ENCODE measurements at places on chromosomes 5 and 9.

GRCh38 chr5:141608046-141608445 is 10.8 kb downstream of the DIAPH1 start:
- DNase-seq: no peak

- DNase-seq: no peak
Measured at GRCh38 chr5:143636931-143637528, 174.9 kb upstream of the HMHB1 start.

DNA sequence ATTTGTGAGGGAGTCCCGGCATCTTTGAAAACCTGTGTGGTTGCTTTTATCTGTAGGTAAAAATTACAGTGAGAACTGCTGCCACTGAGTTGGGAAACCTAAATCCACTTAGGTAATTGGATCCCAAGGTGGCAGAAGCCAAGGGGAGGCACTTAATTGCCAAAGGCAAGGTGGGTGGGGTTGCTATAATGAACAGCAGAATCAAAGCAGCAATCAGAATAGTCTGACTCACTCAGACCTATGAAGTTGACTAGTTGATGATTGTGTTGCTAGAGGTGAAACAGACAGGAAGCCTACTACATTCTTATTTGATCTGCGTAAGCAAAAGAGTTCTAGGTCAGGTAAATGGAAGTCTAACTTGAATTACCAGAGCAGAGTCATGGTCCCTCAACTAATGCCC is 17.3 kb upstream of the BICD2 start:
- no peak for DNase-seq

DNA sequence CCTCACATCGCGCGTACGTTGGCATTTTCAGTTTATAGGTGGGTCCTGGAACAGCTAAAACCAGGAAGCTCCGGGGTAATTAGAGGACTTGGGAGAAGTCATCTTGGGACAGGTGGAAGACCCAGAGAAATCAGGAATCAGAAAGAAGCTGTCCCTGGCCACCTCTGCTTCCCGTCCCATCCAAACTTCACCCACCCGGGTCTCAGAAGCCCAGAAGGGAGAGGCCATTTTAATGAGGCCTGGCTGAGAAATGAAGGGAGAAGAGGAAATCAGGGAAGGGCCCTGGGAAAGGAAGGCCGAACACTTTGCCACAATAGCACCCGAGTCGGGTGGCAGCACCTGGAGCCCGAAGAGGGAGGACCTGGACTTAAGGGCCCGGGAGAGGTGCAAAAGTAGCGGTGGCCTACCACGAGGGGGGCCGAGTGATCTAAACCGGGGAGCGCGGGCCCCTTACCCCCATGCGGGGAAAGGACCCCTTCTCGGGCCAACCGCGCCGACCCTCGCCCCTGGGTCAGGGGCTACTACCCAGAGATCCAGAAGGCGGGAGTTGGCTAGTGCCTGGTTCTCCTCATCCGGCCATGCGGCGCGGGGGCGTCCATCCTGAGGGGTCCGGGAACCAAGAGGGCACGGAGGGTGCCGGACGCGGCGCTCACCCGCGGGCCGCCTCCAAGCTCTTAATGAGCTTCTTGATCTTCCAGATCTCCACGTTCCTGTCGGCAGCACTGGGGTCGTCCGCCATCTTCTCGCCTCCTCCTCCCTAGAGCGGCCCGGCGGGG is 668 bp downstream of the ETF1 start:
- DNase-seq: no peak

DNA sequence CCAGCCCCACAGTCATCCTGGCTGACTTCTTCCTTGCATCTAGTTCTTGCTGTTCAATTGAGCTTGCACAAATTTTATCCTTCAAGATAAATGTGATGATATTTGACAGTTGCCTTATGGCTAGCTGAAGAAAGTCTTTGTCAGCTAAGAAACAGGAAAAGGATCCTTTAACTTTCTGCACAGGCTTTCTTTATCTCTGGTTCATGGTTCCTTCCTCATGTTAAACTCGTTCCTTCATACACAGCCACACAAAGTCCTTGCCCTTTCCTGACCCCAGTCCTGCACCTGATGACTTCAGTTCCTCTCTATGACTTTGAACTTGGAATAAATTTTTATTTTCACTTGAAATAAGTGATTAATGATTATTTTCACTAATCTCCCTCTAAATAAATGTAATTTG is 132.5 kb upstream of the PRSS3 start:
- DNase-seq: no peak

- DNase-seq: no peak
Measured at GRCh38 chr5:111454776-111455175, 57.6 kb downstream of the STARD4 start.

DNA sequence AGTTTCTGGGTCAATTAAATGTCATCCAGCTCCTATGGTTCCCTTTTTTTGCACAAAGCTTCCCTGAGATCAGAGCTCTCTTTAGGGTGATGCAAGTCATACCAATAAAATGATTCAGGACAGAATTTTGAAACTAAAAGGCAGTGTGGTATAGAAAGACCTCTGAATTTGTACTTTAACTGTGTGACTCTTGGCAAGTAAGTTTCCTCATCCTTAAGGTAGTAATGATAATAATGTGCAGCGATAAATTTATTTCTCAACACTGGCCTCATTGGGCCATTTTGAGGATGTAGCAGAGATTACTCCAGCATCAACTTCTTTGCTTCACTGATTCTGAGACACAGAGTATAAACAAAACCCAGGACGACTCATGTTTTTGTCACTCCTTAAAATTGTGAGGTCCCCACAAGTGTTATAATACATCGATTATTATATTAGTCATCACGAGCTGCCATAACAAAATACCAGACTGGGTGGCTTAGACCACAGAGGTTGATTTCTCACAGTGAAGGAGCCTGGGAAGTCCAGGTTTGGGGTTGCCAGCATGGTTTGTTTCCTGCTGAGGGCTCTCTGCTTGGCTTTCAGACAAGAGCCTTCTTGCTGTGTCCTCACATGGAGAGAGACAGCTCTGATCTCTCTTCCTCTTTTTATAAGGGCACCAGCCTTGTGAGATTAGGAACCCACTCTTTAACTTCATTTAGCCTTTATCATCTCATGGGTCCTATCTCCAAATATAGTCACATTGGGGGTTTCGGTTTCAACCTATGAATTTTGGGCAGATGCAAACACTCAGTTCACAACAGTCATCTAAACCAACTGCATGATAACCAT is 293.0 kb downstream of the ZNF608 start:
- DNase-seq: no peak

- no peak for DNase-seq
Measured at GRCh38 chr5:67639313-67639712, 442.7 kb upstream of the CD180 start.

- no peak for DNase-seq
Measured at GRCh38 chr9:136516191-136516654, 29.6 kb downstream of the NOTCH1 start.

GRCh38 chr5:78504704-78505677 is 143.6 kb downstream of the LHFPL2 start:
- DNase-seq: no peak

- no peak for DNase-seq
Measured at GRCh38 chr5:6781716-6782115, 68.5 kb downstream of the TENT4A start.

GRCh38 chr5:143201589-143201988 is 201.9 kb downstream of the NR3C1 start:
- no peak for DNase-seq

DNA sequence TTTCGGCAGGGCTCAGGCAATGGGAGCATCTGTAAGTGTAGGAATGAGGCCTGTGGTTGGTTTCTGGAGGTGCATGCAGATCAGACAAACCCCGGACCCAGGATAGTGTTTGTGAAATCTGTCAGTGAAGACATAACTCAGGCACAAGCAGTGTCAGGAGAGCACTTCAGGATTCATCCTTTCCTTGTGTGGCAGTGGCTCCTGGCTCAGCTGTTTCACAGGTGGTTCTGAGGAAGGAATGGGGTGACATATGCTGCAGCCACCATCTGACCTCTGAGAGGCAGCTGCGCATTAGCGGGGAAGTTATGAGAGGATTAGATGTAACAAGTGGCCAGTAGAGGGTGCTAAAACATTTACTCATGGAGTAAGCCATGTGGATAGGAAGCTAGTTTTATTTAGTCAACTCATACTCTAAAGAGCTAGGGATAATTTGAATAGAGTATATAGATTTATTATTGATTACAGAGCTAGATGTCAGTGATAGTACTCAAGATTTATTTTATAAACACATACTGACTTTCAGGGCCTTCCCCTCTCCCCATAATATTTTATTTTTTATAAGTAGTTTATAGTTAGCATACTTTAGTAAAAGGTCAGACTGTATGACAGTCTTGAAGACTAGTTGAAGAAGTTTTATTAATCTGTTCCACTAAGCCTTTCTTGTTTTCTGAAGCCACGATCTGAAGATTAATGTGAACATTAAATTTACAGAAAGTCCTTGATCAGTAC is 28.4 kb downstream of the NNT start:
- DNase-seq: no peak

- no peak for DNase-seq
Measured at GRCh38 chr9:116452227-116452626, 234.9 kb upstream of the TRIM32 start.

GRCh38 chr5:140647042-140647419 is 399 bp downstream of the NDUFA2 start:
- DNase-seq: no peak

- no peak for DNase-seq
Measured at GRCh38 chr9:137126786-137127185, 12.2 kb upstream of the GRIN1 start.

DNA sequence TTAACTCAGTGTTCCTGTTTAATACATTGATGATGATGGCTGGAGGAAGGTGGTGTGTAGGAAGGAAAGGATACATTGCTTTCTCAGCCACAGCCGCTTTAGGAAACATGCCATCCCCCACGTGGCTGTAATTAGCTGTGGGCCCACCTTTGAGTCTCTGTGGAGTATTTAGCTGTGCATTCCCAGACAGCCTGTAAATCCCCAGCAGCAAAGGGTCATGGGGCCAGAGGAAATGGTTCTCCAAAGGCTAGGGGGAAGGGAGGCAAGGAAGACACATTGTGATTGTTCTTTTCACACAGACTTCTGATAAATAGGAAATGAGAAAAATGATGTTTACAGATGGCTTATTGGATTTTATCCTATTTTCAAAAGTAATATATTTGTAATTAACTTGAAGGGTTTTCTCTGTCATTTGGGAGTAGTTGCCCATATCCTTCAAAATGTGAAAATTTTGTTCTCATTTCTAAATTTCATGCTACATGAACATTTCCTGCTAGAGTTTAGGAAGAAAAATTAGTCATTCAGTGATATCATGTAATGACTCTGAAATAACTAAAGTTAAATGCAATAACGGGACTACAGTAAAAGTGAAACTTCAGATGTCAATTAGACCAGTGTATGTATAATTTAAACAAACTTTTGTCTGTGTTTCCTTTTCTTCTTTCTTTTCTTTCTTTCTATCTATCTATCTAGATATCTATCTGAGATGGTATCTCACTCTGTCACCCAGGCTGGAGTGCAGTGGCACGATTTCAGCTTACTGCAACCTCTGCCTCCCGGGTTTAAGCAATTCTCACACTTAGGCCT is 24.3 kb upstream of the F2R start:
- DNase-seq: no peak

- no peak for DNase-seq
Measured at GRCh38 chr5:120954255-120954654, 490.2 kb downstream of the PRR16 start.

DNA sequence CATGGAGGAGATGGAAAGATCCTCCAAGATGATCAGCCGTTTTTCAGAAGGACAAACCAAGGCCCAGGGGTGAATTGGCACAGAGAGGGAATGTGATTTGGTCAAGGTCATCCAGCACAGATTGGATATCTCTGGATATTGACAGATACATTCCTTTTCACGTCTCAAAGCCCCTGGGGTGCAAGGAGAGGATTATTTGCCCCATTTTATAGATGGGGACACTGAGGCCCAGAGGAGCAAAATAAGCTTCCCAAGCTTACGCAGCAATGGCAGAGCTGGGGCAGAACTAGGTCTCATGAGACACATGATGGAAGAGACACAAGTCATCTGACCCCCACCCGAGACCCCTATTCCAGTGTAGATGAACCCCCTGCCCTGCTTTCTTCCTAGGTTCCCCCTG is 895 bp upstream of the PDGFRB start:
- DNase-seq: no peak

GRCh38 chr5:170423692-170424091 is 34.5 kb upstream of the KCNMB1 start:
- DNase-seq: no peak

DNA sequence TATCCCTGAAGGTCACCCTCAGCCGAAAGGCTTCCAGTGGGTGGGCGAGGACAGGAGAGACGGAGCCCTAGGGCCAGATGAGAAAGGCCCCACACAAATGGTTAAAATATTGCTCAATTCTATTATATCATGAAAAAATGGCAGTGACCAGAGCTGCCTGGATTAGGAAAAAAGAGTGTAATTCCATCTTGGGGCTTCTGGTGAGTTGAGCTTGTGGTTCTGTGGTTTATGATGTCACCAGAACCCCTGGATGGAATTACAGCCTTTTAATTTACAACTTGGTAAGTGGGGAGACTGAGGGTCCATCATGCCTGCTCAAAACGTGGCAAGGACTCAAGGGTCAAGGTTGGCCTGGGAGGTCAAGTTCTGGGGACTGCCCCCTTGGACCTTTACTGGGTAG is 55.5 kb upstream of the STC2 start:
- DNase-seq: no peak

DNA sequence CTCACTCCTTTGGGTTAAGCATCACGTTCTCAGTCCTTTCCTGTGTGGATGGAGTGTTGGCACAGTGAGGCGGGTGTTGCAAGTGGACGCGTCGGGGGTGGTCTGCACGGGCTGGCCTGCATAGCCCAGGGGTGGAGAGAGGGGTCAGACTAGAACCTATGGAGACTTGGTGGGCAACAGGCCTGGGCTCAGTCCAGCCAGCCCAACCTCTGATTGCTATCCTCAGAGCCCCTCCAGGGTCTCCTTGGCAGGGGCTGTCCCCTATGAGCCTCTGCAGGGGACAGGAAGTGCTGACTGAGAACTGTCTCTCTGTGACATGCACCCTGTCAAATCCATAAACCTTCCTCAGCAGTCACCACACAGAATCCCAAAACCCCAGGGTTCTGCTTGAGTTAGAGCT is 2.3 kb downstream of the DCANP1 start:
- no peak for DNase-seq

- no peak for DNase-seq
Measured at GRCh38 chr5:170503990-170504596, at the start of gene KCNIP1. Gene KCNIP1, plus strand, starts transcription at chr5:170504020.

DNA sequence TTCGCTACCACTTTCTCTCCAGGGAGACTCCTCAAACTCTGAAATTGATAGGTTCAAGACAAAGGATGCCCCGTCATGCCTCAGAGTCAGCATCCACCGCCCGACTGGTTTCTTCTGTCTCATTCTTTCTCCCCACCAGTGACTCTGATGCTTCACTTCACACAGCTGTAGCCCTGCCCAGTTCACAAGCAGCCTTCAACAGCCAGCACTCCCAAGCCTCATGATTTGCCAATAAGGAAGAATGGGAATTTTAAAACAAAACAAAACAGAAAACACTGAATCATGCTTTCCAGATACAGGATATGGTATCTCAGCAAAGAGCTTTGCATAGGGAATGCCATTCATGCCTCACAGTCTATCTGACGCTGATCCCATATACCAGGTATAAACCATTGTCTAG is 371.2 kb upstream of the RORB start:
- DNase-seq: no peak

GRCh38 chr5:97943036-97943435 is 760.0 kb upstream of the RIOK2 start:
- DNase-seq: no peak

Data from activated naive CD4-positive, alpha-beta T cell (primary cell).